ENCODE measurements at places on chromosomes 16 and 17.
A peak's percentile ranks its signal among the peaks of the same experiment; 100 is the strongest.

- peak; percentile 89 for DNase-seq
Measured at GRCh38 chr17:40531051-40531991, 29.9 kb upstream of the TNS4 start.

GRCh38 chr17:29086628-29087332 is 43.8 kb downstream of the PIPOX start:
- no peak for DNase-seq

DNA sequence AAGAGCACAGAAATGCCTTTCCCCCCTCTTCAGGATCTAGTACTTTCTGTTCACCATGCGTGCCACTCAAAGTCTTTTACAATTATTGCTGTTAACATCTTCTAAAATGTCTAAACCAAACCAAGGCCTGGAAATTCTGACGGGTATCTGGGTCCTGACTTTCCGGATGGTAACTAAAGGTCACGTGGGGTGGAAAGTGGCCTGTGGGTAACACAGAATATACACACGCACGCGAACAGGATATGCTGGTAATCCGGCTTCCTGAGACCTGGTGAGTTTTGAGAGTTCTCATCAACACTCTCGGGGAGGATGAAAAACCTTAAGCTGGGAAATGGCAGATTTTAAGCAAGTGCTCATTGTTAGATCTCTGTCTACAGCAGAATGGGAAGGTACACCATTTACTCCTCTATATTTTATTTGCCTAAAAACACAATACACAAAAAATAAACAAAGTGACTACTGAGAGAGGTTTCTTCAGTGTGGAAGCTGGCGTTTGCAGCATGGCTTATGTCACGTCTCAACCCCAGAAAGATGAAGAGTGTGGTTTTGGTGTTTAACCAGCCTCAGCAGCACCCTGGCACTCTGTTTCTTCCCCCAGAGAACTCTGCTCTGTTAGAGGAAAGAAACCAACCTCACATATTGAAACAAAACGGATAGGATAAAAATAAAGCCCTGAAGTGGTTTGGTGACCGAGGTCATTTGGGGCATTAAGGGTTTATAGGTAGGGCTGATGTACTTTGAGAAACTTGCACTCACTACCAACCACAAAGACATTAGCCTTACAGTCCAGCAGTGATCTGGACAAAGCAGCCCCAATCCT is 37.3 kb downstream of the SMG6 start:
- DNase-seq, result peak; percentile 71

DNA sequence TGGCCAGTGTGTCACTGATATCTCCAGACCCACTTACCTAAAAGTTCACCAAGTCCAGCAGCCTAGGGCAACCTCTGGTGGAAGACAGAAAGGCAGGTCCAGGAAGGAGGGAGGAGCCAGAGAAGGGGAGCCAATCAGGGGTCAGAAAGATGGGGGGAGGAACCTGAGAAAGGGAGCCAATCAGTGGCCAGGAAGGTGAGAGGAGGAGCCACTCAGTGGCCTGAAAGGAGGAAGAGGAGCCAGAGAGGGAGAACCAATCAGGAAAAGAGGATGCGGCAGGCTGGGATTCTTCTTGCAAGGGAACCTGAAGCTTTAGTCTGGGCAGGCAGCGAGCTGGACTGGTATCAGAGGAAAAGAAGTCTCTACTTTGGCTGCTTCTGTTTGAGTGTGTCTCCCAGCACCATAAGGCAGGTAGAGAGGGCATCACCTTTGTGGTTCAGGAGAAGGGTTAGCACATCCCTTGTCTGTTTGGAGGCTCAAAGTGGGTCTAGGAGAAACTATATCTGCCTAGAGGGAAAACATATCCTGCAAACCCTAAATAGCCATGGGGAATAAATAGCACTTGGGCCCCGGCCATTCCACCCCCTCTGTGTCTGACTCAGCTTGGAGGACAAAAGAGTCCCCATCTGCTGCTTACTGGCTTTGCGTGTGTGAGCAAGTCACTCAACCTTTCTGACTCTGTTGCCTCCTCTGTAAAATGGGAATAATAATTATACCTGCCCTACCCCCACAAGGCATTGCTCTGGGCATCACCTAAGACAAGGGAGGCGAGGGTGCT is 43.4 kb upstream of the CRHR1 start:
- DNase-seq, result no peak

Measured in stimulated activated CD4-positive, alpha-beta T cell treated with anti-CD3 and anti-CD28 coated beads, Interleukin-4, amount 100 ng/mL, for 1 hour (primary cell).